Activated CD4-positive, alpha-beta T cell treated with anti-CD3 and anti-CD28 coated beads for 36 hours (primary cell): ENCODE measurements at places on chromosomes 6 and 20. TPM values are rescaled to one million over a fixed set of nuclear protein-coding genes. Genes with fewer than 3 reads are reported as not detected.

DNA sequence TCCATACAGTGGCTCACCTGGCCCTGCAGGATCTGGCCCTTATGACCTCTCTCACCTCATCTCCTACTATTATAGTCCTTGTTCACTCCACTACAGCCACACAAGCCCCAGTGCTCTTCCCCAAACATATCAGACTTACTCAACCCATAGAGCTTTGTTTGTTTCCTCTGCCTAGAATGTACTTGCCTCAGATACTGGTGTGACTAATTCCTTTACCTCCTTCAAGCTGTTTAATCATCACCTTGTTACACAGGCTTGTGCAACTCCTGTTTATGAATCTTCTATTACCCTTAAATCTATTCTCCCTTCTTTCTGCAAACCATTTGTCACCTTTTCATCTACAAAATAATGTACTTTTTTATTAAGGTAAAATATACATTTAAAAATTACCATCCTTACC, 3.2 kb downstream of the DEFB125 start:
- DNase-seq: no peak
- H3K27ac ChIP-seq: no peak overlapping the region
- peaks cover 49% of the 10 kb centered on the region for H3K27me3 ChIP-seq
- no peaks in the 10 kb centered on the region for H3K4me1 ChIP-seq
- no peak overlapping the region for H3K4me3 ChIP-seq

Gene IL17F
- 157 TPM for total RNA-seq

Gene RSPH3
- 6.5 TPM for total RNA-seq

DNA sequence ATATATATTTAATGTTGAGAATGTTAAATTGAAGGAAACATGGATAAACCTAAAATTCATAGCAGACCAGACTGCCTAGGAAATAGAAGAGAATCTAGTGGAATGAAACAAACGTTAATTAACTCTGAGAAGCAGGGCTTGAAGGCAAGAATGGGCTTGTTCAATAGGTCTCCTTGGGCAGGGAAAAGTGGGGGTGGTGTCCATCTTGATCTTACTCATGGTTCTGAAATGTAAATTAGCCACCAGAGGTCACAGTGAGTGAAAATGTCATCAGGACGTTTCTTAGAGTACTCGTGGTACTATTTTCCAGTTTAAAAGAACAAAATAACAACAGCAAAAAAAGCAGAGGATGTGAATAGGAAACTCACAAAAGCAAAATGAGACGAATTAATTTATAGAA, 66.8 kb upstream of the BTBD3 start:
- H3K4me3 ChIP-seq: no peak overlapping the region
- H3K4me1 ChIP-seq: no peaks in the 10 kb centered on the region
- DNase-seq: no peak

DNA sequence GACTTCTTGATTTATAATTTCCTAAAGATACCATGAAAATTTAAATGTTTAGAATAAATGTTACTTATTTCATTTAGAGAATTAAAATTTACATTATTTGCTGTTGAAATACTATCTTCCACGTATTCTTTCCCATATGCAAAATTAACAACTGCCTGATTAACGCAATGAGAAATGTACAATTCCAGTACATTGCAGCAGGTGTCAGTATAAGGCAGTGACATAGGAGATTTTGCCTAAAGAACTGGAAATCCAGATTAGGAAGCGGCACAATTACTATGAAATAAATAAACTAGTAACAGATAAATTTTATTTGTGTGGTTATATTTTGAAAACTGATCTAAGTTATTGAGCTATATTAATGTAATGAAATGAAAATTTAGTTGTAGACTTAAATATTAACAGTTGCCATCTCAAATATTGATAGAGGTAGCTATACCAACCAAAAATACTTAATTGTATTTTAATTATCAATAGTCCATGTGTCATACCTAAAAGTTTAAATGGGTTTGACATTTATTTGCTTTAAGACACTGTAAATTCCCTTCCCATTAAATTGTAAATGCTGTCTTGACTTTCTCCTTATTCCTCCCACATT, 300.2 kb downstream of the UTRN start:
- peaks cover 38% of the 10 kb centered on the region for H3K4me1 ChIP-seq
- H3K27ac ChIP-seq: no peak overlapping the region

DNA sequence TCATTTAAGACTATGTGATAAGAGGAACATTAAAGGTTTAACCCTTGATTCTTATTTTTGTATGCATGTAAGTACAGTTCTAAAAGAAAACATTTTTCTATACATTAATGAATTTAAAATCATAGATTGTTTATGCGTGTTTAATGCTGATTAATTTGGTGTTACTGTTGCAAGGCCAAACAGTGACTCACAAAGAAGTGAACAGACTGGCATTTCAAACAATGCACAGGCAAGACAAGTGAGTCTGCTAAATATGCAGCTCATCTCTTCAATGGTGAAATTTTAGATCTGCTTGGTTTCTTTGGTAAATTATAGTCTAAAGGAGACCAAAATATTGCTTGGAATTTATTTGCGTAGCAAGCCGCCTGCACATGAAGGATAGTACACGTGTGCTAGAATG, 417.4 kb upstream of the SOX4 start:
- H3K27ac ChIP-seq: no peak overlapping the region
- no peaks in the 10 kb centered on the region for H3K27me3 ChIP-seq
- H3K4me3 ChIP-seq: no peak overlapping the region
- H3K36me3 ChIP-seq: peaks cover 13% of the 10 kb centered on the region
- H3K4me1 ChIP-seq: no peaks in the 10 kb centered on the region

- peaks cover 63% of the 10 kb centered on the region for H3K4me1 ChIP-seq
- no peaks in the 10 kb centered on the region for H3K27me3 ChIP-seq
- peak overlapping the region; percentile 98 for H3K27ac ChIP-seq
Observed at GRCh38 chr6:31577579-31577966, 2.2 kb downstream of the TNF start.

DNA sequence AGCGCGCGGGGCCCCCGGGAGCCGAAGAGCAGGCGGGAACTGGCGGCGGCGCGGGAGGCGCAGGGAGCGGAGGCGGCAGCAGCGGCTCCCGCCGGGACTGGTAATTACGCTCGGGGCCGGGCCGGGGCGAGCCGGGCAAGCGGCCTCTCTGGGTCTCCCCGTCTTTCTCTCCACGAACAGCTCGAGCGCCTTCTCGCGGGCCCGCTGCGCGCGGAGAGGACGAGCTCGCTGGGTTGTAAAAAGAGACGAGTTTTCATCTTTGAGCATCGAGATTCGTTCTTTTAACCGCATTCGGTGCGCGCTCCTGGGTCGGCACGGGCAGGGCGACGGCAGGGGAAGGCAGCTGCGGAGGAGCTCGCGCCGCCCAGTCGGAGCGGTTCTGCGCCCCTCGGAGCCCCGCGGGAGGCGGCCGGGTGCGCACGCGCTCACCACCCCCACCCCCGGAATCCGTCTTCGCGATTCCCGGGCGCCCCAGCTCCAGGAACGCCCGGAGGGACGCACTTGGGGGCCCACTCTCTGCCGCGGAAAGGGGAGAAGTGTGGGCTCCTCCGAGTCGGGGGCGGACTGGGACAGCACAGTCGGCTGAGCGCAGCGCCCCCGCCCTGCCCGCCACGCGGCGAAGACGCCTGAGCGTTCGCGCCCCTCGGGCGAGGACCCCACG, 38.0 kb downstream of the YTHDF1 start:
- H3K4me3 ChIP-seq: no peak overlapping the region

Gene RBPJL
- total RNA-seq: not detected
